ENCODE measurements at places on chromosomes 12 and 14.

DNA sequence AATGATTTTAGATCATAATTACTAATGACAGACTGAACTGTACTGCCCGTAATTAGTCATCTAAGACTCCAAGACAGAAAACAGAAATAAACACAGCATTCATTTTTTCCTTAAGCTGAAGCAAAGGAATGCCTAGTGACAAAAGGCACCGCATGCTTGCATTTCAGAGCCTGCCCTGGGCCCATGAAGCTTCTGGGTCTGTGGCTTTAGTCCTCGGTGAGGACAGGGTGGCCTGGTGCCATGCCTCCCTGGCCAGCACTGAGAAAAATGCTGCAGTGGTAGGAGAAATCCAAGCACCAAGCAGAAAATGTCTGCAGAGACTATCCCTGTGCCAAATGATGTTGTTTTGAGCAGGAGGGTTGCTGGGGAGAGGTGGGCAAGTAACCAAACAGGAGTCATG, 171.6 kb downstream of the CALM1 start:
- DNase-seq = no peak

DNA sequence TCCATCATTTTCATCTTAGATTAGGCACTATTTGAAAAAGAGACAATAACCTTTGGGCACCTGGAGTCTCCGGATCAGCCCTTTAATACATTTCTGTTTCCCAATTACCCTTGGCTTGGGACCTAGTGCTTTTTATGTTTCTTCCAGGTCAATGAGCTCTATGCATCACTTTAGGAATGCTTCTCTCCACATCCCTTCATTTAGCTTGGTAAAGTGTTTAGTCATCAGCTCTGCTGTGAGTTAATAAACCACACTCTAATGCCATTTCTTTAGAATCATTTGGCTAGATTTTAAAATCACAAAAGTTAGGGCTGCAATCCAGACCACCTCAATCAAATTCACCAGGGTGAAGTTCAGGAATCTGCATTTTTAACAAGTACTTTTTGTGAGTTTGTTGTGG, 41.7 kb downstream of the RASSF9 start:
- no peak for DNase-seq

DNA sequence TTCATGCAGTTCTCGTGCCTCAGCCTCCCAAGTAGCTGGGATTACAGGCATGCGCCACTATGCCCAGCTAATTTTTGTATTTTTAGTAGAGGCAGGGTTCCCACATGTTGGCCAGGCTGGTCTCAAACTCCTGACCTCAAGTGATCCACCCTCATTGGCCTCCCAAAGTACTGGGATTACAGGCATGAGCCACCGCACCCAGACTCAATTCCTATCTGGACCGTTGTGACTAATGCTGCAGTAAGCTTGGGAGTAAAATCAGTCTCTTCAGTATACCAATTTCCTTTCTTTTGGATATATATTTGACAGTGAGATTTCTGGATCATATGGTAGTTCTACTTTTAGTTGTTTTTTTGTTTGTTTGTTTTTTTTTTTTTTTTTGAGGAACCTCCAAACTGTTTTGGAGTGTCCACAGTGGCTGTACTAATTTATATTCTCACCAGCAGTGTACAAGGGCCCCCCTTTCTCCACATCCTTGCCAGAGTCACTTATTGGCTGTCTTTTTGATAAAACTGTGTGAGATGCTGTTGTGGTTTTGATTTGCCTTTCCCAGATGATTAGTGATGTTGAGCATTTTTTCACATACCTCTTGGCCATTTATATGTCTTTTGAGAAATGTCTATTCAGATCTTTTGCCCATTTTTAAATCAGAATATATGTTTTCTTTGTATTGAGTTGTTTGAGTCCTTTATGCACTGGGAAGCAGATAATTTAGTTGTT, 37.3 kb upstream of the EVL start:
- no peak for DNase-seq

DNA sequence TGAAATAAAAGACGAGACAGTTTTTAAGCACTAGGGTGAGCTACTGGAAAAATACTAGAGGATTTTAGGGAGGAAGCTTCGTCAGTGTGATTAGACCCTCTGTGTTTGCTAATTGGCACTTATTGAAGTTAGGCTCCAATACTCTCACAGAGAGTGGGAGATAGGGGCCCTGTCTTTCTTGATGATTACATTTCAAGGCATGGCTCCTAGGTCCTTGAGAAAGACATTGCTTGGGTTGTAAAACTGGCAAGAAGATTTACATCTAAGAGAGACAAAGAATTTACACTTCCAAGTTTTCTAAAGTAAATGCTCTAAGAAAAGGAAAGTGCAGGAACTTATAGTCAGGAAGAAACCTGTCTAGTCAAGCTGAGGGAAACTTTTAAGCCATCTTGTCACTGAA, 183.2 kb downstream of the C12orf50 start:
- no peak for DNase-seq

- DNase-seq = no peak
Measured at GRCh38 chr12:10065241-10065640, 33.5 kb downstream of the CLEC1A start.

DNA sequence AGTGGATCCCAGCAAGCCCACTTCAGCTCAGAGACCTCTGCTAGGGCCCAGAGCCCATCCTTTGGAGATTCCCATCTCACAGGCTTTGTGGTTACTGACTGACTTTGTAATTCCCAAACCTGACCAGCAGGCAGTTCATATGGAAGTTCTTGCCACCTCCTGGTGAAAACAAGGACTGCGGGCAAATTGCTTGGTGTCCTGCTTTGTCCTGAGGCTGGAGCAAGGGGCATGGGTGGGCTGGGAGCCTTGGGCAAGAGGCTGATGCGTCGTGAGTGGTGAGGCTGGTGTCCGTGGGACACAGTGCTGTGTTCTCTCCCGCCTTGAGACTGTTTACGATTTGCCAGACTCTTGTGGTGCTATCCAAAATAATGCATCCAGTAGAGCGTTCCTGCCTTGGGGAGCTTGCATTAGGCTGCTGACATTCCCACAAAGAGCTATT, 91.0 kb downstream of the LRRC74A start:
- peak; percentile 21 for DNase-seq

GRCh38 chr14:90454041-90455000, 57.5 kb downstream of the CALM1 start:
- DNase-seq = no peak

DNA sequence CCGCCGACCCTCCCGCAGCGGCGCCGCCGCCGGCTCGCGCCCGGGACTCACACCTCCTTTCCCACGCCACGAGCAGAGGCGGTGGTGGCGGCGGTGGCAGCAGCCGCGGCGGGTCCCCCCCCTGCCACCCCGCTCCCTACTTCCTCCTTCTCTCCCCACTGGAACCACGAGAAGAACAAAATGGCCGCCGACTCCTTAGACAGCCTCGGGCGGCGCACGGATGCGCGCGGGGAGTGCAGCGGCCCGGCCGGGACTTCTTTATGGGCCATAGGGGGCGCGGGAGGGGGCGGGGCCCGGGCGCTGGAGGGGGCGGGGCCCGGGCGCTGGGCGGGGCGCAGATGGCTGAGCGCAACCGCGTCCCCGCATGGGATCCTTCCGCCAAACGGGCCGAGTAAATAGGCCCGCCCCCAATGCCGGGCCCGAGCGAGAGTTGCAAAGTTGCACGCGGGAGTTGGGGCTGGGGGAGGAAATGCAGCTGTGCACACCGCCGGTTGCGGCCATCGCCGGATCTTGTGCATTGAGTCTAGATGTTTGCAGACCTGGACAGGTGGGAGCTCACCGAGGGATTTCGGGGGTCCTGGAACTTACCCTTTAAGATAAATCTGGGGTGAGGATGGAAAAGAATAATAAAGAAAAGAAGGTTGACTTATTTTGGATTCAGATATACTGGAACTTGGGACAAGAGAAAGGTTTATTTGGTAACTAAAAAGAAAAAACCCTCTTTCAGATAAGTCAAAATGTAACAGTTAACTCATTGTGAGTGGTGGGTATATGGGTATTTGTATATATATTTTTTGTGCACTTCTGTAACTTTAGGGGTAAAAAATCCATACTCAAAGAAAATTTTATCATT, at the start of gene PPP1CC:
PPP1CC (minus strand) TSS at position 174 of the 853 bp plus-strand sequence. CDS start 184 bp downstream, outside the sequence.
- peak; percentile 93 for DNase-seq

- DNase-seq = no peak
Measured at GRCh38 chr12:106764738-106765137, 9.7 kb upstream of the RIC8B start.

DNA sequence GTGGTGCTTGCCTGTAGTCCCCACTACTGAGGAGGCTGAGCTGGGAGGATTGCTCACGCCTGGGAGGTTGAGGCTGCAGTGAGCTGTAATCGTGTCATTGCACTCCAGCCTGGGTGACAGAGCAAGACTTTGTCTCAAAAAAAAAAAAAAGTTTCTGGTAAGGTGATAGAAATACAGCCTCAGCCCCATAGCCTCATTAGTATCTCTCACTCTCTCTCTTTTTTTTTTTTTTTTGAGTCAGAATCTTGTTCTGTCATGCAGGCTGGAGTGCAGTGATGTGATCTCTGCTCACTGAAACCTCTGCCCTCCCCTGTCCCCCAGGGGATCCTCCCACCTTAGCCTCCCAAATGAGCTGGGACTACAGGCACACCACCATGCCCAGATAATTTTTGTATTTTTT, 19.2 kb downstream of the MTHFD1 start:
- DNase-seq = no peak

DNA sequence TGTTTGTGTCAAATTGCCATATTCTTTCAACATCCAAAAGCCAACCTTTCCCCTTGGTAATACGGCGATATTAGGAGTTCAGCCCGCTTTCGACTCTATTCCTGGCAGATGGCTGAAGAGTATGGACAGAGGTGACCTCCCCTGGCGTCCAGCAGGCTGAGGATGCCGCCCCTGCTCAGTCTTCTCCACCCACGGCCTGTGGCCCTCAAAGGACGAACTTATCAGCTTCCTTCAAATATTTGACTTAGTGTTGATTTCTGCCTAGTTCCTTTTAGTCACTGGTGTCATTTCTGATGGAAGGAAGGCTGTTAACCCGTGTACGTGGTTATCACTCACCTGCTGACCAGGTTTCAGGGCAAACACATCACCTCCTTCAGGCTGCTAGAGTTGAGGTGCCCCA, 65.0 kb downstream of the TESC start:
- no peak for DNase-seq

DNA sequence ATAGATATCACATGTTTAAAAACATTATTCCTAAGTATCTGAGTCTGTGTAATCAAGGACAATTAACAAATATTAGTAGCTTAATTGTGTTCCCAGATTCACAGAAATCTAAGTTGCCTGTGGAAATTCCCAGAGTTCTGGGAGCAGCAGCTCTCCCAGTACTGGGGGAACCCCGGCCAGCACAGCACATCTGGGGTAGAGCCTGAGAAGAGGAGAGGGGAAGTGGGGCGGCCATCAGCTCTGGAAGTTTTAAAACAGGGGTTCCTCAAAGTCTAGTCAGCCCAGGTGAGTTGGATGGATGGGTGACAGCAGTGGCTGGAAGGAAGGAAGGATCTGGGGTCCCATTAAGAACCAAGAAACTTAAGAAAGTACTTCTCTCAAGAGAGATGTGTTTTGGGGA, 24.6 kb downstream of the PRICKLE1 start:
- no peak for DNase-seq

- DNase-seq = no peak
Measured at GRCh38 chr12:109642506-109643132, 69.0 kb downstream of the MVK start.

GRCh38 chr14:93991212-93991611, 5.9 kb upstream of the CCDC197 start:
- no peak for DNase-seq

DNA sequence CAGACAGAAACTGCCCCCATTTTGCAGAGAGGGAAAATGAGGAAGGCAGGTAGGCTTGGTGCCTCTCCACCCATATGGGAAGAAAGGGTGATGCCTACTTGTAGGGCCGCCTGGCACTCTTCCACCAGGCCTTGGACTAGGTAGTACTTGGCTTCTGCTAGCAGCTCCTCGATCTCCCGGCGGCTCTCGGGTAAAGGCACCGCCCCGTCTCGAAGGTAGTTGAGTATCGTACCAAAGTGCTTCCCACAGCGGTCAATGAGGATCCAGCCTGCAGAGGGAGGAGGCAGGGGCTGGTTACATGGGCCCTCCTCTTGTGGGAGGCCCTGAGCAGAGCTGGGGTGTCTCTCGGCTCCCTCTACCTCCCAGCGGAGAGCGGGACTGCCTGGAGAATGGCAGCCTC, 16.6 kb downstream of the KCTD10 start:
- DNase-seq = no peak

Measured in hematopoietic multipotent progenitor cell treated with erythropoietin and hydrocortisone succinate and interleukin-3 and kit ligand, for 15 days (in vitro differentiated cells).